ENCODE measurements at places on chromosomes 2 and 18. TPM values are rescaled to one million over a fixed set of nuclear protein-coding genes. Genes with fewer than 3 reads are reported as not detected.

- H3K27me3 ChIP-seq: no peaks in the 10 kb centered on the region
- no peaks in the 10 kb centered on the region for H3K36me3 ChIP-seq
- no peak overlapping the region for H3K4me3 ChIP-seq
- no peak for DNase-seq
Observed at GRCh38 chr2:223585666-223586065, 16.5 kb downstream of the SCG2 start.

DNA sequence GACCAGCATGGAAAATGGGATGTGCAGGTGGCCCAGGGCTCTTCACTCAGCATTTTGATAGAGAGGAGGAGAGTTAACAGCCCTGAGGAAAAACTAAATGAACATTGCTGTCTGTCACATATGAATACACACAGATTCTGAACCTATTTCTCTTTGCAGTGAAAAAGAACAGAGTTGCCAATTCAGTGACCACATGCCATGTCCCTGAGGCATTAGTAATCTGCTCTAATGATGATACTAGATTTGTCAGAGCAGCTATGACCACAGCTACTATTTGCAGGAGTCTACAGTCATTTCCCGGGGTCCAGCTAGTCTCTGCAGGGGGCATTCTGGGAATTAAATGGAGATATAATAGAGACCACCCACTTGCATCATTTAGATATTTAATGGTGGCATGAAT is 267.6 kb downstream of the TMX3 start:
- no peak overlapping the region for H3K27ac ChIP-seq
- H3K36me3 ChIP-seq: no peaks in the 10 kb centered on the region

Gene DOK6
- total RNA-seq: 17.2 TPM

Gene CYBRD1
- total RNA-seq: 0.34 TPM

DNA sequence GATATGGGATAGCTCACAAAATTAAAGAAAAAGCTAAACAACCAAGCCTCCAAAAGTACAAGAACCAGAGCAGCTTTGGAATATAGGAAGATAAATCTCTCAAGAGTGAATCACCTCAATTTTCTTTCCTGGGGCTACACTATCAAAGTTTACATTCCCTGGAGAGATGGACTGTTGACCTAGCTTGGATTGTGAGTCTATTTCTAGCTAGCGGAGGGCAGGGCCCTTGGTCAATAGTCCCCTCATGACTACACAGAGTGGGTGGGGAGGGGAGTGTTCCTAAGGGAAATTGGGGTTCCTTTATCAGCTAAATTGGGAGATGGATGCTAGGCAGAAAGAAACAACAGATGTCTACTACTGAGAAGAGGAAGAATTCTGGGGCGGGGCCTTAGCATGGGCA is 29.9 kb upstream of the EIF2AK3 start:
- H3K36me3 ChIP-seq: no peaks in the 10 kb centered on the region
- no peak overlapping the region for H3K4me3 ChIP-seq
- no peaks in the 10 kb centered on the region for H3K27me3 ChIP-seq
- H3K4me1 ChIP-seq: peaks cover 36% of the 10 kb centered on the region
- no peak overlapping the region for H3K27ac ChIP-seq

GRCh38 chr18:47872426-47872825 is 58.0 kb downstream of the SMAD2 start:
- H3K27me3 ChIP-seq: no peaks in the 10 kb centered on the region
- DNase-seq: no peak
- H3K36me3 ChIP-seq: peaks cover 11% of the 10 kb centered on the region
- no peak overlapping the region for H3K27ac ChIP-seq
- H3K4me1 ChIP-seq: peaks cover 32% of the 10 kb centered on the region

Gene MAP3K19
- total RNA-seq: not detected

- no peaks in the 10 kb centered on the region for H3K27me3 ChIP-seq
- no peak overlapping the region for H3K27ac ChIP-seq
- no peaks in the 10 kb centered on the region for H3K4me1 ChIP-seq
- H3K4me3 ChIP-seq: no peak overlapping the region
- no peaks in the 10 kb centered on the region for H3K36me3 ChIP-seq
Observed at GRCh38 chr2:59584958-59585357, 968.5 kb downstream of the BCL11A start.

Gene GRP
- not detected for total RNA-seq

DNA sequence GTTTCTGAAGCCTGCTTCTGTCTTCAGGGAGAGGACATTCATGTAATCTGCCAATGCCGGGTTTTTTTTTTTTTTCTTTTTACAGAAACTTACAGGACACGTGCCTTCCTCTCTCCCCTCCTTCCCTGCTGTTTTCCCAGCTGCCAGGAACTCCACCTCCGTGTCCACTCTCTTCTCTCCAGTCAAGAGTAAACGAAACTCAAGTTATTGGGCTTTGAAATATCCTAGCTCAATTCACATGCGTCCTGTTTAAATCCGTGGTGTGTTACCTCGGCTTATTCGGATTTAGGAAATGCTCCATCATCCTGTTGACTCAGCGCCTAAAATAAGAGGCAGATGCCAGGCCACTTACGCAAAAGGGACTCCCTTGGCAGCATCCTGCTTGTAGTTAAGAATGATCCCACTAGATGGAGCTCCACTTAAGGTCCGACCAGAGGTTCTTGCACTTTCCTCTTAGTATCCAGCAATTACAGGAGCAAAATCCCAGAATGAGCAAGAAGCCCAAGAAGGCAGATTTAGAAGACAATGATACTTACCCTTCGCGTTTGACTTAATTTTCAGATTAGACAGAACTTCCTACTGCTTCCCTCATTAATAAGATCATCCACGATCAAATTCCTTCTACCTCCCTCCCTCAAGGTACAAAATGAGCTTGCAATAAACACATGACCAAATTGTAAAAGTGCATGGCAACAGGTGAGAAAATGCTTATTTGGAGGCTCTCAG is 97.2 kb upstream of the ZCCHC2 start:
- H3K36me3 ChIP-seq: no peaks in the 10 kb centered on the region
- H3K27me3 ChIP-seq: no peaks in the 10 kb centered on the region
- peak overlapping the region; percentile 61 for H3K27ac ChIP-seq
- peak; percentile 88 for DNase-seq
- peak overlapping the region; percentile 42 for H3K4me3 ChIP-seq

Gene GPR55
- not detected for total RNA-seq

GRCh38 chr2:67709835-67710234 is 312.7 kb downstream of the ETAA1 start:
- no peaks in the 10 kb centered on the region for H3K36me3 ChIP-seq
- H3K27ac ChIP-seq: no peak overlapping the region
- H3K27me3 ChIP-seq: no peaks in the 10 kb centered on the region

- H3K36me3 ChIP-seq: no peaks in the 10 kb centered on the region
- no peak for DNase-seq
- no peak overlapping the region for H3K27ac ChIP-seq
- H3K4me1 ChIP-seq: no peaks in the 10 kb centered on the region
Observed at GRCh38 chr2:105445976-105446375, 47.1 kb upstream of the FHL2 start.

- no peaks in the 10 kb centered on the region for H3K36me3 ChIP-seq
- no peak for DNase-seq
- no peaks in the 10 kb centered on the region for H3K27me3 ChIP-seq
- no peak overlapping the region for H3K27ac ChIP-seq
- no peaks in the 10 kb centered on the region for H3K4me1 ChIP-seq
- H3K4me3 ChIP-seq: no peak overlapping the region
Observed at GRCh38 chr2:55763721-55764120, 70.1 kb upstream of the PNPT1 start.

DNA sequence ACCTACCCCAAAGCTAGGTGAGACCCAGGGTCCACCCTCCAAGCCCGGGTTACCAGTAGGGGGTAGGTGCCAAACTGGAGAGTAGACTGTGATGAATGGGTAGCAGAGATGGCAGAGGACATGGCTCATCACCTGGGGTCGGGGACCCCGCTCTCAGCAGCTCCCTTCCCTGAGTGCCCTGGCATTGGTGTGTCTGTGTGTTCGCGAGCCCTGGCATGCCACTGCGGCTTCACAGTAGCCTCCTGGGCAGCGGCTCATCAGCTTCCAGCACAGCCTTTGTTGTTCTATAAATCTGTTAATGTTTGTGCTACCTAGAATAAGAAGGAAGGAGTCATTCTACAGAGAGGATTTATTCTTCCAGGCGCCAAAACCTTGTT is 62.6 kb upstream of the ALPP start:
- H3K4me3 ChIP-seq: no peak overlapping the region
- no peak overlapping the region for H3K27ac ChIP-seq
- no peaks in the 10 kb centered on the region for H3K27me3 ChIP-seq

DNA sequence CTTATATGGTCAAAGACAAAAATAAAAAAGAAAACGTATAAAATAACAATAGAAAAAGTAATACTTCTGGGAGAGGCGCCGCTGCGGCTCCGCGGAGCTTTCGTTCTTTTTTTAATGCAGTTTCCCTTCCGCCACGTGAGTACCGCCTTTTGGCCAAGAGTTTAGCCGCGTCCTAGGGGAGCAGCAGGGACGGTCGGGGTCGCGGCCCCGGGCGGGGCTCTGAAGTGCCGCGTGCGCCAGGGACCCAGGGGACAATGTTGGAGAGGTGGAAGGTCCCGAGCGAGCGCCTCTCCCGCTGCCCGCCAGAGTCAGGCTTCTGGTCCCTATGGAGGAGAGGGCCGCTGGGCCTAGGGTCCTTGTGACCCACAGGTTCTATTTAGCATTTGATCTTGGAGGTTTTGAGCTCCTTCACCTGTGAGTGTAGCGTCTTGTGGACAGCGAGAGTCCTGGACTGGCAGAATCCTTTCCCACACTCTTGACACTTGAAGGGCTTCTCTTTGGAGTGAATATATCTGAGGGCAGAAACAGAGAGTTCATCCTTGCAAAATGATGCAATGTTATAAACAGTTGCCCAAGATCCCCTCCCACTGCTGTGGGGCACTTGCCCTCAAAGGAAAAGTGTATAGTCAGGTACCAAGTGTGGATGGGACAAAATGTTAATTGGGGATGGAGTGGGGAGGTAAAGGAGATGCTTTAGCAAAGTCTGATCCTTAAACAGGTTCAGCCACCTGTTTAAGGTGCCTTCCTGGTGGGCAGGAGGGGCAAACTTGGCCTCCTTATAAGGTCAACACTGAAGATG is 6.3 kb downstream of the OSR1 start:
- H3K4me3 ChIP-seq: no peak overlapping the region
- H3K27me3 ChIP-seq: peaks cover 4% of the 10 kb centered on the region
- no peaks in the 10 kb centered on the region for H3K36me3 ChIP-seq
- no peak for DNase-seq
- peaks cover 14% of the 10 kb centered on the region for H3K4me1 ChIP-seq

GRCh38 chr2:212223696-212224095 is 314.9 kb downstream of the ERBB4 start:
- no peak overlapping the region for H3K4me3 ChIP-seq
- no peaks in the 10 kb centered on the region for H3K4me1 ChIP-seq
- H3K36me3 ChIP-seq: no peaks in the 10 kb centered on the region

- H3K36me3 ChIP-seq: no peaks in the 10 kb centered on the region
- H3K4me3 ChIP-seq: peak overlapping the region; percentile 58
- peaks cover 20% of the 10 kb centered on the region for H3K4me1 ChIP-seq
- peak; percentile 15 for DNase-seq
- H3K27me3 ChIP-seq: no peaks in the 10 kb centered on the region
- H3K27ac ChIP-seq: no peak overlapping the region
Observed at GRCh38 chr2:170771421-170771937, 1.3 kb downstream of the ERICH2 start.

DNA sequence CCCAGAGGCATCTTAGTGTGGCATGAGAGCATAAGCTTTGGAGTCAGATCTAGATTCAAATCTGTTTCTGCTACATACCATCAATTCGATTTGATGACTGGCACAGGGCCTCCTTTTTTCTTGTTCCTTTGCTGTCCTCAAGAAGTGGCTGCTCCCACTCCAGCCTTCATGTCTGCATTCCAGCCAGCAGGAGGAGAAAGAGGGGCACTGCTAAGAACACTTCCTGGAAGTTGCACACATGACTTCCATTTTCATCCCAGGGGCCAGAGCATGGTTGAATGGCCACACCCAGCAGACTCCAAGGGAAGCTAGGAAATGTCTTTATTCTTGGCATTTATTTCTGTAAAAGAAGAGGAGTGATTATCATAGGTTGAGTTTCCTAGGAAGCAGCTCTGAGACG is 50.4 kb downstream of the EML6 start:
- H3K27ac ChIP-seq: no peak overlapping the region
- no peak overlapping the region for H3K4me3 ChIP-seq
- no peaks in the 10 kb centered on the region for H3K4me1 ChIP-seq

GRCh38 chr2:171798156-171798820 is 95.8 kb downstream of the SLC25A12 start:
- no peaks in the 10 kb centered on the region for H3K27me3 ChIP-seq
- peaks cover 44% of the 10 kb centered on the region for H3K4me1 ChIP-seq
- peak; percentile 60 for DNase-seq

- no peak overlapping the region for H3K27ac ChIP-seq
- peaks cover 19% of the 10 kb centered on the region for H3K27me3 ChIP-seq
Observed at GRCh38 chr2:100272841-100273329, 49.4 kb downstream of the LONRF2 start.

DNA sequence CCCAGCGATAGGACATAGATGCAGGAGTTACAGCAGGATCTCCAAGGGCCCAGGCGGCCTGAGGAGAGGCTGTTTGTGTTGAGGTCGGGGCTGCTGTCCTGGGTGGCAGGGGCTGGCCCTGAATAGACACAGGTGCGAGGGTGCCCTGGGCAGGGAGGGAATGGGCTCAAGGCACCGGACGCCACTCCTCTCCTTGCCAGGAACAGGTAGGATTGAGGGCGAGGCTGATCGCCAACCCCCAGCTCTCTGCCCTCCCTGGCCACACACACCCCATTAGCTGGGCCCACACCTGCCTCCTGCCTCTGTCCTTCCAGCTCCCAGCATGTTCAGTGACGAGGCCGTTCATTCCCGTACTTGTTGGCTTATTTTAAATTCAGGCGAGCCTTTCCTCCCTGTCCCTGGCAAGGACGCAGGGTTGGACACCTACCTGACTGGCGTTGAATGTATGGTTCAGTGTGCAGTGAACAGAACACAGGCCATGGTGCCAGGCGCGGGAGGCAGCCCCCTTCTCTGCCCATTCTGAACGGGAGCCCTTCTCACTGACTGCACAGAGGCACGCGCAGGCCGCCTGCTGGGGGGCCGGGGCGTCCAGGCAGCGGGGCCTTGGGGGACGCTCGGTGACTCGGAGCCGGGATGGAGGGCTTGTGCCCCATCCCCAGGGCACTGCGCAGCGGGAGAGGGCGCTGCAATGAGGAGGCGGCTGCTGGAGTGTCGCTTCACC is 41.3 kb upstream of the SNED1 start:
- no peak overlapping the region for H3K27ac ChIP-seq
- DNase-seq: no peak

DNA sequence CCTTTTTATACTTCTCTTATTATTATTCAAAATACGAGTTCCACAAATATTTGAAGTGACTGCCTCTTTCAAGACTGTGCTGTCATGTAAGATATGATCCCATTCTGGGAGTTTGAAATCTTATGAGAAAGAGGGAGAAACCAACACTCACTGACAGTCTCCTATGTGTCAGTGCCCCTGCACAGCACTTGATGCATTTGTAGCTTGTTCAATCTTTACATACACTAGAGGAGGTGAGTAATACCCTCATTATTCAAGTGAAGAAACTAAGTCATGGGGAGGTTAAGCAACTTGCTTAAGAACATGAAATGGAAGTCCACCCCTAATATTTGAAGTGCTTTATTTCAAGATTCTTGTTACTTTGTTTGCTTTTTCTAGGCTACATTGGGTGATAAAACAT is 459.5 kb upstream of the FANCL start:
- no peak overlapping the region for H3K4me3 ChIP-seq
- DNase-seq: no peak
- H3K27me3 ChIP-seq: no peaks in the 10 kb centered on the region
- no peaks in the 10 kb centered on the region for H3K36me3 ChIP-seq
- peaks cover 10% of the 10 kb centered on the region for H3K4me1 ChIP-seq

GRCh38 chr18:48393170-48393569 is 16.0 kb downstream of the ZBTB7C start:
- no peaks in the 10 kb centered on the region for H3K4me1 ChIP-seq
- H3K36me3 ChIP-seq: no peaks in the 10 kb centered on the region
- H3K4me3 ChIP-seq: no peak overlapping the region

Measured in HepG2 (cell line).